ENCODE measurements at places on chromosomes 5 and 9. TPM values are rescaled to one million over a fixed set of nuclear protein-coding genes. Genes with fewer than 3 reads are reported as not detected.

DNA sequence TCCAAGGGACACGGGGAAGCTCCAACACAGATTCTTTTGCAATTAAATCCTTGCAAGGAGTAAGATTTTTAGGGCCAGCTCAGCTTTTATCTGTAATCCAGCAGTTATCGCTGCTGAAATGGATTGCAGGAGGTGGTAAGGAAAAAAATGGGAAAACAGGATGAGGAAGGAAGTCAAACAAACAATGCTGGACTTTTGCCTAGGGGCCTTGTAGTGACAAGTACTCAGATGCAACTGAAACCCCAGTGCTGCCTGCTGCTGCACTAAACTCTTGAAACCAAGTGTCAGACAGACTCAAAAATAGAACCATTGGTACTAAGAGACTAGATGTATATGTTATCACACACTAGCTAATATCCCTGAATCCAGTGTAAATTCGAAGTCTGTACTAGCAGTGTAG is 309.2 kb downstream of the CTNND2 start:
- no peak overlapping the region for H3K27ac ChIP-seq
- no peaks in the 10 kb centered on the region for H3K4me1 ChIP-seq
- no peak for DNase-seq
- H3K27me3 ChIP-seq: no peaks in the 10 kb centered on the region

- no peak for DNase-seq
- H3K36me3 ChIP-seq: no peaks in the 10 kb centered on the region
- H3K27me3 ChIP-seq: peaks cover 6% of the 10 kb centered on the region
These were observed 97.1 kb upstream of the IRX2 start for GRCh38 chr5:2848619-2849018.

DNA sequence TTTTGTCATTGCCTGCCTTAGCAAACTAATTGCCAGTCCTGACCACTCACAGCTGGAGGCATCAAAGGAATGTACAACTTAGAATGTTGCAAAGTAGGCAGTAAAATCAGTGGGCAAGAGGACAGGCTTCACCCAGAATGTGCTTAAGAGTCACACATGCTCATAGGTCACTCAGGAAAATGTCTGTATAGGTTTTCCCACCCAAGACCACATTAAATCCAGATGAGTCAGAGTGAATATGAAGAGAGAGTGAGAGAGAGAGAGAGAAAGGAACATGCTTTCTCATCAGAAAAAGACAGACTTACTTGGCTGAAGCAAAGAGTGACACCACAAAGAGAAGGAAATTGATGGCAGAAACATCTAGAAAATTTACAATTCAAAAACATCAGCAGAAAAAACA is 37.9 kb downstream of the PLEKHG4B start:
- no peaks in the 10 kb centered on the region for H3K27me3 ChIP-seq
- no peak for DNase-seq
- no peak overlapping the region for H3K27ac ChIP-seq
- H3K4me3 ChIP-seq: no peak overlapping the region
- no peaks in the 10 kb centered on the region for H3K4me1 ChIP-seq
- no peaks in the 10 kb centered on the region for H3K36me3 ChIP-seq

GRCh38 chr5:155564541-155564940 is 551.0 kb downstream of the KIF4B start:
- no peaks in the 10 kb centered on the region for H3K27me3 ChIP-seq
- no peaks in the 10 kb centered on the region for H3K4me1 ChIP-seq
- no peak overlapping the region for H3K4me3 ChIP-seq
- no peaks in the 10 kb centered on the region for H3K36me3 ChIP-seq

DNA sequence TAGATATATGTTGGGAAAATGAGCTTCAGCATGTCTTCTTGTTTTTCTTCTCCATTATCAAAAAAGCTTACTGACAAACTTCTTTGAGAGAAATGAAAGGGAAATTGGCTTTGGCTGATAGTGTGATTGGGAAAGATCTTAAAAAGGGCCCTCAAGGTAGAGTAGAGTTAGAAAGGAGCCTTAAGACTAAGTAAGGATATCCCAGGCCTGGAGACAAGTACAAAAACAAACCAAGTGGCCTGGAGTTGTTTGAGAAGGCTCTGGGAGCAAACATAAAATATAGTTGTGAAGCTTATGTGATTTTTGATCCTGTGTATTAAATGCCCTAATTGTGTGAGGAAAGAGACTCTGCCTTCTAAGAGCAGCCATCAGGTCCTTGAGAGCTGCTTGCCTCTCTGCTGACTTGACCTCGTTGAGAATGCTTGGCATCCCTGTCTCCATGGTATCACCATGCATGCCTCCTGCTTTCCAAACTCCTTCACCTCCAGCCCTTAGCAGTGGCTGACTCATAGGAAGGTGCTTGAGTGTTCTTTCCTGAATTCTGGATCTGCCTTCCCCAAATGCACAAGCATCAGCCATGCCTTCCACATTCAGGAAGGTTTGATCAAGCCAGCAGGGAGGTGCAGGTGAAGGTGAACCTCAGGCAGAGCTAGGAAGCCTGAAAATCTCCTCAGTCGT is 78.9 kb downstream of the SMARCA2 start:
- no peaks in the 10 kb centered on the region for H3K27me3 ChIP-seq
- H3K27ac ChIP-seq: no peak overlapping the region
- H3K4me3 ChIP-seq: no peak overlapping the region
- no peak for DNase-seq

GRCh38 chr5:174146556-174146955 is 101.0 kb downstream of the NSG2 start:
- no peak overlapping the region for H3K4me3 ChIP-seq
- no peaks in the 10 kb centered on the region for H3K36me3 ChIP-seq
- H3K27ac ChIP-seq: peak overlapping the region; percentile 89

GRCh38 chr5:103366918-103367549 is 108.5 kb downstream of the MACIR start:
- H3K36me3 ChIP-seq: no peaks in the 10 kb centered on the region
- no peak overlapping the region for H3K4me3 ChIP-seq
- no peak overlapping the region for H3K27ac ChIP-seq
- DNase-seq: no peak

- H3K36me3 ChIP-seq: no peaks in the 10 kb centered on the region
- no peak overlapping the region for H3K4me3 ChIP-seq
These were observed 203.7 kb upstream of the SLC24A2 start for GRCh38 chr9:19992556-19992955.

ORM1 gene
- polyA plus RNA-seq: not detected

NIPAL4 gene
- 2.6 TPM for polyA plus RNA-seq
